ENCODE measurements at places on chromosomes 6 and 20.

DNA sequence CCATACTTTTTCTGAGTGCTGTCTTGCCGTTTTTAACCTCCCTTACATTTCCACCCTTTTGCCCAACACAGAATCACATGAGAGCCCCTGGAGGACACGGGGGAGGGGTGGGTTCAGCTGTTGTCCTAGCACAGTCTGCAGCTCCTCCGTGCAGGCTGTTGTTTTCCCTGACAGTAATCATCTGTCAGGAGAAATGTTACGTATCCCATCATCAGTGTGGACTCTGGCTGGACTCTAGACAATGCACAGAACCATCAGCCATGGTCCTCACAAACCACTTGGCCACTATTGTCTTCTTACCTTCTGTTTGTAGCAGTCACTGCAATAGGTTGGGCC, 92.1 kb downstream of the RIN2 start:
- DNase-seq = no peak

DNA sequence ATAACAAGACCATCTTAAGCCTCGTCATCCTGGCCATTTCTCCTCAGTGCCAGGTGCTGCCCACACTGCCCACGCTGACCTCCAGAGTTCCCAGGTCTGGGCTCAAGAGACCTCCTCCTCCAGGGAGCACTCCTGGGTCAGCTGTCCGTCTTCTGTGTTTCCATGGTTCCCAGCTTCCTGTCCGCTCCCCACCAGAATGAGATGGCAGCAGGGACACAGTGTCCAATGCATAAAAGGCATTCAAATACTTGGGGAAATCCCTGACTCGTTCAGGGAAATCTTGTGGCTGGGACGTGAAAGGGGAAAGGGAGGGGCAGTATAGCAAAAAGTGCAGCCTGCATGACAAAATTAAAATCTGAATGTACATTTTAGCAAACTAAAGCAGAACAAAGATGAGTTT, 54.3 kb downstream of the SLC23A2 start:
- DNase-seq = no peak

- DNase-seq = no peak
Measured at GRCh38 chr6:53986165-53986720, 125.0 kb upstream of the MLIP start.

DNA sequence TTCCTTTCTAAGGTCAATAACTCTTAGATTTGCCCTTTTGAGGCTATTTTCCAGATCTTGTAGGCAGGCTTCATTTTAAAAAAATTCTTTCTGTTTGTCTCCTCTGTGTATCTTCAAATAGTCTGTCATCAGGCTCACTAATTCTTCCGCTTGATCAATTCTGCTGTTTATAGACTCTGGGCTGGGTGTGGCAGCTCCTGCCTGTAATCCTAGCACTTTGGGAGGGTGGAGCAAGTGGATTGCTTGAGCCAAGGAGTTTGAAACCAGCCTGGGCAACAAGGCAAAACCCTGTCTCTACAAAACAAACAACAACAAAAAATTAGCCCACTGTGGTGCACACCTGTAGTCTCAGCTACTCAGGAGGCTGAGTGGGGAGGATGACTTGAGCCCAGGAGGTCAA, 40.0 kb upstream of the SCP2D1 start:
- DNase-seq = no peak

- no peak for DNase-seq
Measured at GRCh38 chr6:82365016-82365795, 1.6 kb downstream of the TPBG start.

- peak; percentile 100 for DNase-seq
Measured at GRCh38 chr20:35615667-35616464, at the start of gene SPAG4. TSS of gene SPAG4 (plus strand) at chr20:35615829. CDS start at chr20:35616004, 175 bp downstream.

- no peak for DNase-seq
Measured at GRCh38 chr20:58408603-58409246, 19.7 kb downstream of the VAPB start.

Measured in activated CD4-positive, alpha-beta T cell treated with anti-CD3 and anti-CD28 coated beads for 24 hours (primary cell).